ENCODE measurements at places on chromosomes 2 and 18.

DNA sequence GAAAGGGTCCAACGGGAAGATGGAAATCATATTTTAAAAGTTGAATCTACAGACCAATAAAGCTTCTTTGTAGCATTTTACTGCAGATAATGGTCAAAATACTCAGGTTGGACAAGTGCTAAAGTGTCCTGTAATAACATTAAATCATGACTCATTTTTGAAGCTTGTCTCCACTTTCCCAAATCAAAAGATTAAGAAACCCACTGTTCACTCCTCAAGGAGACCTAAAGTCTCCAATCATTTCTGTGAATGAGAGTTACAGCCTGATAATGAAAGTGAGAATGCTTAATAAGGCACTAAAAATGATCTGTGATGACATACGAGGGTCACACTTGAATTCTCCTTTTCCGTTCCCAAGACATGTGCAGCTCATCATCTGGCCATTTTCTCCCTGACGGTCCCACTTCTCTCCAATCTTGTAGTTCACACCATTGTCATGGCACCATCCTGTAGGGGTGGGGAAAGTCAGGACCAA, 53.4 kb downstream of the ATIC start:
- DNase-seq = no peak

DNA sequence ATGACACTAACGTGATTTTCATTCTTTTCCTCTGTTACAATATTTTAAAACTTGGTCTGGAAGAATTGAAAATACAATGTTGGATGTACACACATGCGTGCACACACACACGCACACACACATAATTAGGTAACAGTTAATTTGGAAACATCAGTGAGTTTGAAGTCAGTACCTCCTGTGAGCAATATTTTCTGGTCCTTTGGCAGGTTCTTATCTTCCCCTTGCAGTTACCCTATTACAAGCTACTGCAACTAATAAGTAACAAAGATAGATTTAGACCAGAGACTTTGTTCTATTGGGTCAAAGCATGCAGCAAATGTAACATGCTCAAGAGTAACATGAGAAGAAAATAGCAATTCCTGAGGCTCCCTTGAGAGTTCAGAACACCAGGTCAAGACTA, 73.3 kb downstream of the ZNF385B start:
- no peak for DNase-seq

DNA sequence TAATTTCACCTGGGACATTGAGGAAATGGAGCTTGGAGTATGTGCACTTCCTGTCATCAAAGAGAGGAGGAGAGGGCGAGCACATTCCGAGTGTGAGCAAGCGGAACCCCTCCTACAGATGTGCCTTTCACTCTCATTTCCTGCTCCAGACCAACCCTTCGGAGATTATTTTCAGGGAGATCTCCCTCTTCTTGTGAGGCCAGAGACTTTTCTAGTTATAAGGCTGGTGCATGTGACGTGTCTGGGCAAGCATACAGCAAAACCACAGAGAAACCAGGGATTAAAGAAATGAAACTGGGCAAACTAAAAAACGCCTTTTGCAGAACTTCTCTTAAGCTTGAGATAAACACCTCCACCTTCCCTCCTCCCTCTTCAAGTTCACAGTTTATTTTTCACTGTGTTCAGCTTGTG, 409.2 kb upstream of the TCF4 start:
- no peak for DNase-seq

DNA sequence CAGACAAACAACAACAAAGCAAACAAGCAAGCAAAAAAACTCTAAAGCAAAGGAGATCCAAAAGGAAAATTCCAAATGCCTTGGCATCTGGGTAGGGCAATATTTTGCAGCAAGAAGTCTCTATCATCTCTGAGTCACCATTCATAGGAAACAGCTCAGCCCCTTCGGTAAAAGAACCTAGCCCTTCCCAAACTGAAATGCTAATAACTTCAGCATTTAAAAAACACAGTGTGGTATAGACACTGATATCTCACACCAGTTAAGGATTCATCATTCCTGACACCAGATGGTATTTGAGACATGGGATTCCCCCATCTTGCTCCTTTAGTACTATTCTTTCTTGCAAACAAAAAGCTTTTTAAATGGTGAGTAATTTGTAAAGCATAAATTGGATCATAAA, 491.8 kb downstream of the TXNL1 start:
- no peak for DNase-seq

DNA sequence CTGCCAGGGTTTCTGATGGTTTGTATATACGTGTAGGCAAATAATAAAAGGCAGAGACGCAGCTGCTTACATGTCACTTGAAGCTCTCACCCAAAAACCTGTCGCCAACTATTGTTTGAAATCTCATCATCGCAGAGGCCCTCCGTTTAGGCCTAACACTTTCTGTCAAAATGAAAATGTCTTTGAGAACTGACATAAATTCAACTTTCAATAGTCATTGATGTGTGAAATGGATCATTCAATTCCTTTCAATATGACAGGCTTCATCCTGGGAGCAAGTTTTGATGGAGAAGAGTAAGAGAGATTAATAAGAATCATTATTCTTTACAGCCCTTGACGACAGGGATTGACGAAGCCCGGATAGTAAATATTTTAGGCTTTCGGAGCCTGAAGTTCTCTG, 2.7 kb downstream of the ACTG2 start:
- DNase-seq = no peak

- DNase-seq = no peak
Observed at GRCh38 chr2:109256921-109257320, 127.9 kb downstream of the SH3RF3 start.

DNA sequence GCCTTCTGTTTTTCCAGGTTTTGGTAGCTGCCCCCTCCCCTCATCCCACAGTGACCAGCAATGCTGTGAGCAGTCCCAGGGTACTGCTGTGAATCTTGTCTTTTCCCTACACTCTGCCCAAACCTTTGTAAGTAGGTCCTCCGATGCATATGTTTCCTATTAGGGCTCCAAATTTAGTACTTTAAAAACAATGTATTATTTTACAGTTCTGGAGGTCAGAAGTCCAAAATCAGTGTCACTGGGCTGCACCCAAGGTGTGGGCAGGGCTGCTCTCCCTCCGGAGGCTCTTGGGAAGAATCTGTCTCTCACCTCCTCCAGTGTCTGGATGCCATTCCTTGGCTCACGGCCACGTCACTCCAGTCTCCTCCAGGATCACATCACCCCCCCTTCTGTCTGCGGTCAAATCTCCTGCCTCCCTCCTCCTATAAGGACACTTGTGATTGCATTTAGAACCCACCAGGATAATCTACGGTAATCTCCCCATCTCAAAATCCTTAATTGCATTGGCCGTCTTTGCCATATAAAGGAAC, 208.5 kb downstream of the SH3BP4 start:
- DNase-seq = no peak

- peak; percentile 55 for DNase-seq
Observed at GRCh38 chr2:96762529-96763311, 2.0 kb downstream of the CNNM4 start.

Data from cerebellar cortex (tissue), 1 donor.